ENCODE measurements at places on chromosomes 11 and 22. TPM values are rescaled to one million over a fixed set of nuclear protein-coding genes. Genes with fewer than 3 reads are reported as not detected.

GRCh38 chr11:40877256-40877655 is 582.2 kb downstream of the LRRC4C start:
- DNase-seq: no peak

DNA sequence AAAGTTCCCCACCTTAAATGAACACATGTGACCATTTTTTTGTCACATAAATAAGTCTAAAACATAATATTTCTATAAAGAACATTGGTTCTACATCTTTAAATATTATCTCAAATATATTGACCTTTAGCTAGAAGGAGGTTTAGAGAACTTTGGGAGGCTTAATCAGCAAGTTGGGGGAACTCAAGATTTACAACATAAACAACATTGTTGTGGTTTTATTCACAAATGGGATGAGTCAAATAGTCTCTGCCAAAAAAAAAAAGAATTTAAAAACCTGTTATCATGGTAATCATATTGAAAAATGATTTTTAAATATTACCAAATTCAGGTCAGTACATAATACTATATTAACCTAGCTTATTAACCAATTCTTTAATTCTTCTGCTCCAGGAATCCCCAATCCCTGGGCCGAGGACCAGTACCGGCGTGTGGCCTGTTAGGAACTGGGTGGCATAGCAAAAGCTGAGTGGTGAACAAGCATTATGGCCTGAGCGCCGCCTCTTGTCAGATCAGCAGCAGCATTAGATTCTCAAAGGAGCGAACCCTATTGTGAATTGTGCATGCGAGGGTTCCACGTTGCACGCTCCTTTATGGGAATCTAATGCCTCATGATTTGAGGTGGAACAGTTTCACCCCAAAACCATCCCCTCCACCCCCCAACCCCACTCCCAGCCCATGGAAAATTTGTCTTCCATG is 98.2 kb downstream of the RDX start:
- DNase-seq: no peak

Gene NRXN2
- not detected for total RNA-seq

- DNase-seq: no peak
These were observed 154.4 kb downstream of the SBF2 start for GRCh38 chr11:10139656-10140055.

DNA sequence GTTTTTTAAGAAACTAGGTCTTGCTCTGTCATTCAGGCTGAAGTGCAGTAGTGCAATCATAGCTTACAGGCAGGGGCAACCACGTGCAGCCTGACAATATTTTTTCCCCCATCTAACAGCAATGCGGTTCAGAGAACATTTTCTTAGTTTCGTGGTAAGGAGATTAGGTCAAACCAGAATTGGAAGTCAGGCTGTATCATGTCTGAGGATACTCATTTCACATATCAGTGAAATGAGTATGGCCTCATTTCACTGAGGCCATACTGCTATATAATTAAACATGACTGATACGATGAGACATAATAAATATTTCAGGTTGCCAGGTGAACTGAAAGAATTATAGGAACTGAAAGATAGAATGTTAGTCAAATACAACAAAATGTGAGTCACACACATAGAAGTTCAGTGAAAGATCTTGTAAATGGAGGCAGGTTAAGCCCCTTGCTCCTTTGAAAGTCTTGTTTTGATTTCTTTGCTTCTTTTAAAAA is 32.5 kb upstream of the IZUMO1R start:
- DNase-seq: no peak

- DNase-seq: no peak
These were observed 9.3 kb downstream of the LAYN start for GRCh38 chr11:111549869-111550203.

Gene IGF2
- 22.0 TPM for total RNA-seq

GRCh38 chr11:97683733-97684132 is 1293.9 kb downstream of the JRKL start:
- DNase-seq: no peak

DNA sequence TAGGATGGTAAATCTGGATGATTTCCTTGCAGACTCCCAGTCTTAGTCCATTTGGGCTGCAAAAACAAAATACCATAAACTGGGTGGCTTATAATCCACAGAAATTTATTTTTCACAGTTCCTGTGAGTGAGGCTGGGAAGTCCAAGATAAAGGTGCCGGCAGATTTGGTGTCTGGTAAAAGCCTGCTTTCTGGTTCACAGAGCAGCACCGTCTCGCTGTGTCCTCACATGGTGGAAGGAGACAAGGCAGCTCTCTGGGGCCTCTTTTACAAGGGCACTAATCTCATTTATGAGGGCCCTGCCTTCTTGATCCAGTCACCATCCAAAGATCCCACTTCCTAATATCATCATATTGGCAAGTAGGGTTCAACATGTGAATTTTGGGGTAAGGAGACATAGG is 8.9 kb downstream of the USP47 start:
- DNase-seq: no peak

All from dermis microvascular lymphatic vessel endothelial cell (primary cell).